ENCODE measurements at places on chromosomes 6 and 20.

DNA sequence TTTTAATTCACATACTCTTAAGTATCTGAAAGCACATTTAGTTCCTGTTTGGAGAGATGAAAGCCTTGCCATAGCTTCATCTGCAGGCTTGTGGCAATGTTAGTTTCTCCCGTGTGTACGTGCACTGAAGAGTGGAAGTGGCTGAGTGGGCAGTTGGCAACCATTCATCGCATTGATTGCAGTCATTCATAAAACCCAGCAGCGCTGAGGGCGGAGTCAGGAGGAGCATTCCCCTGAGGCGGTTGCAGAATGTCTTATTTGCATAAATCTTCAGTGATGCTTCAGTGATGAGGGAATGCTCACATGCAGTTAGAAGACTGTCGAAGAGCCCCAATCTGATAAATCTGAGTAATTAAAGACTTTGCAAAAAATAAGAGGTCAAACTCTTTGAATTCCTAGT, 79.1 kb downstream of the RIMS1 start:
- no peaks in the 10 kb centered on the region for H3K27me3 ChIP-seq
- no peaks in the 10 kb centered on the region for H3K36me3 ChIP-seq
- no peaks in the 10 kb centered on the region for H3K4me1 ChIP-seq
- no peak overlapping the region for H3K4me3 ChIP-seq

- no peaks in the 10 kb centered on the region for H3K36me3 ChIP-seq
- no peak overlapping the region for H3K27ac ChIP-seq
- H3K4me1 ChIP-seq = no peaks in the 10 kb centered on the region
- H3K27me3 ChIP-seq = no peaks in the 10 kb centered on the region
These were observed 565.1 kb upstream of the FLRT3 start for GRCh38 chr20:14902432-14903089.

DNA sequence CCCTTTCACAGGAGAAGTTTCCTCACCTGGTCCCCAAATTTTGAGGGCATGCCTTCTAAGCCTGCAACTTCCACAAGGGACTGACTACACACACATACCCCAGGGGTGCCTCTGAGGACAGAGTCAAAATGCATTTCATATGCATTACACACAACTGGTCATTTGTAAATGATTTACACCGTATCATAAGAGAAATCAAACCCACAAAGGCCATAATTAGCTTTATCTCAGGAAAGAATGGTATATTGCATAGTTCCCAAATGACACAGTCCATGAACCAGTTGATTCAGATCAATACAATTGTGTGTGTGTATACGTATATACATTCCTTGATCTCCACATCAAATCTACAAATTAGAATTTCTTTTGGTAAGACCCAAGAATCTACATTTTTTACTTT, 203.3 kb upstream of the PRDM1 start:
- no peaks in the 10 kb centered on the region for H3K4me1 ChIP-seq
- no peak for DNase-seq
- H3K36me3 ChIP-seq = no peaks in the 10 kb centered on the region
- no peak overlapping the region for H3K4me3 ChIP-seq
- H3K27me3 ChIP-seq = no peaks in the 10 kb centered on the region

- no peak for DNase-seq
- H3K36me3 ChIP-seq = no peaks in the 10 kb centered on the region
- H3K27ac ChIP-seq = no peak overlapping the region
- H3K27me3 ChIP-seq = no peaks in the 10 kb centered on the region
- H3K4me1 ChIP-seq = no peaks in the 10 kb centered on the region
These were observed 223.9 kb downstream of the ERMARD start for GRCh38 chr6:169975286-169975685.

GRCh38 chr20:50548396-50548795, 38.2 kb downstream of the PTPN1 start:
- H3K27ac ChIP-seq = no peak overlapping the region
- DNase-seq = no peak
- no peak overlapping the region for H3K4me3 ChIP-seq
- no peaks in the 10 kb centered on the region for H3K27me3 ChIP-seq
- H3K36me3 ChIP-seq = no peaks in the 10 kb centered on the region

- H3K27me3 ChIP-seq = no peaks in the 10 kb centered on the region
- H3K27ac ChIP-seq = no peak overlapping the region
- H3K36me3 ChIP-seq = no peaks in the 10 kb centered on the region
- DNase-seq = no peak
- H3K4me3 ChIP-seq = no peak overlapping the region
- H3K4me1 ChIP-seq = no peaks in the 10 kb centered on the region
These were observed 5.2 kb upstream of the ETV7 start for GRCh38 chr6:36392621-36393020.

- no peaks in the 10 kb centered on the region for H3K36me3 ChIP-seq
- H3K27ac ChIP-seq = no peak overlapping the region
- H3K4me1 ChIP-seq = no peaks in the 10 kb centered on the region
- no peaks in the 10 kb centered on the region for H3K27me3 ChIP-seq
These were observed 133.9 kb upstream of the BEND6 start for GRCh38 chr6:56821005-56821432.

- DNase-seq = no peak
- H3K36me3 ChIP-seq = no peaks in the 10 kb centered on the region
These were observed 43.7 kb upstream of the GABRR1 start for GRCh38 chr6:89260832-89261231.

- H3K4me3 ChIP-seq = no peak overlapping the region
- DNase-seq = no peak
- no peak overlapping the region for H3K27ac ChIP-seq
- no peaks in the 10 kb centered on the region for H3K4me1 ChIP-seq
- H3K27me3 ChIP-seq = no peaks in the 10 kb centered on the region
These were observed 155.5 kb upstream of the SIM1 start for GRCh38 chr6:100620085-100620840.

GRCh38 chr6:22954749-22955385, 385.5 kb downstream of the HDGFL1 start:
- H3K27ac ChIP-seq = no peak overlapping the region
- H3K27me3 ChIP-seq = no peaks in the 10 kb centered on the region
- H3K36me3 ChIP-seq = no peaks in the 10 kb centered on the region
- peak overlapping the region; percentile 60 for H3K4me3 ChIP-seq
- no peak for DNase-seq
- H3K4me1 ChIP-seq = peaks cover 3% of the 10 kb centered on the region

DNA sequence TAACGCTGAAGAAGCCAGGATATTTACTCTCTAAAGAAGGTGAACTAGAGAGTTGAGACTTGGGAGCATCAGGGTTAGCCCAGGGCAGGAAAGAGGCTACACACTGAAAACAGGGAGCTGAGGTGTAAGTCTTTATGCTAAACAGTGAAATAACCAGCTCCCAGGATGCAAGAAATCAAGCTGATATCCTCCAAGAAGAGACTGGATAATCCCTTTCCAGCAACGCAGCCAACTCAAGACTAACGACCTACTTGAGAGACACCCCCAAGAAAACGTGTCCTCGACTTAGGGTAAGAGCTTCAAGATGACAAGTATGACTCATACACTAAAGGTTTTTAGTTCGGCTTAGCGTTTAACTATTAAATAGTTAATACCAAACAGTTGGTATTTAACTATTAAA, 202.2 kb downstream of the TASP1 start:
- no peak overlapping the region for H3K27ac ChIP-seq
- H3K4me3 ChIP-seq = no peak overlapping the region
- no peaks in the 10 kb centered on the region for H3K4me1 ChIP-seq
- DNase-seq = no peak

- H3K27me3 ChIP-seq = no peaks in the 10 kb centered on the region
- H3K36me3 ChIP-seq = no peaks in the 10 kb centered on the region
- peaks cover 9% of the 10 kb centered on the region for H3K4me1 ChIP-seq
These were observed 52.3 kb downstream of the MBOAT1 start for GRCh38 chr6:20159781-20160540.

DNA sequence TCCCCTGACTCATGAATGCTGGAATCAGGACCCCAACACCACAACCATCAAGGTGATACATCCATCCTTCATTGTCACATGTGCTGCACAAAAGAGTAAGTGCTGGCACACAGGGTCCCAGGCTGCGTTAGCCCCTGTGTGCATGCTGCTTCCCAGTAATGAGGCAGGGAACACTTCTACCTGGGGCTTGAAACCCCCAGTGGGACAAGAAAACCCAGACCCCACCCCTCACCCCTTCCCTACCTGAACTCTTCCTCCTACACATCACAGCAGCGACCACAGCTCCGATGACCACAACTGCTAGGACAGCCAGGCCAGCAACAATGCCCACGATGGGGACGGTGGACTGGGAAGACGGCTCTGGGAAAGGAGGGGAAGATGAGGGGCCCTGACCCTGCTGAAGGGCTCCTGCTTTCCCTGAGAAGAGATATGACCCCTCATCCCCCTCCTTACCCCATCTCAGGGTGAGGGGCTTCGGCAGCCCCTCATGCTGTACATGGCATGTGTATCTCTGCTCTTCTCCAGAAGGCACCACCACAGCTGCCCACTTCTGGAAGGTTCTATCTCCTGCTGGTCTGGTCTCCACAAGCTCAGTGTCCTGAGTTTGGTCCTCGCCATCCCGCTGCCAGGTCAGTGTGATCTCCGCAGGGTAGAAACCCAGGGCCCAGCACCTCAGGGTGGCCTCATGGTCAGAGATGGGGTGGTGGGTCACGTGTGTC, 2.0 kb downstream of the HLA-B start:
- no peaks in the 10 kb centered on the region for H3K27me3 ChIP-seq
- no peak overlapping the region for H3K27ac ChIP-seq
- H3K36me3 ChIP-seq = no peaks in the 10 kb centered on the region
- H3K4me3 ChIP-seq = peak overlapping the region; percentile 91

DNA sequence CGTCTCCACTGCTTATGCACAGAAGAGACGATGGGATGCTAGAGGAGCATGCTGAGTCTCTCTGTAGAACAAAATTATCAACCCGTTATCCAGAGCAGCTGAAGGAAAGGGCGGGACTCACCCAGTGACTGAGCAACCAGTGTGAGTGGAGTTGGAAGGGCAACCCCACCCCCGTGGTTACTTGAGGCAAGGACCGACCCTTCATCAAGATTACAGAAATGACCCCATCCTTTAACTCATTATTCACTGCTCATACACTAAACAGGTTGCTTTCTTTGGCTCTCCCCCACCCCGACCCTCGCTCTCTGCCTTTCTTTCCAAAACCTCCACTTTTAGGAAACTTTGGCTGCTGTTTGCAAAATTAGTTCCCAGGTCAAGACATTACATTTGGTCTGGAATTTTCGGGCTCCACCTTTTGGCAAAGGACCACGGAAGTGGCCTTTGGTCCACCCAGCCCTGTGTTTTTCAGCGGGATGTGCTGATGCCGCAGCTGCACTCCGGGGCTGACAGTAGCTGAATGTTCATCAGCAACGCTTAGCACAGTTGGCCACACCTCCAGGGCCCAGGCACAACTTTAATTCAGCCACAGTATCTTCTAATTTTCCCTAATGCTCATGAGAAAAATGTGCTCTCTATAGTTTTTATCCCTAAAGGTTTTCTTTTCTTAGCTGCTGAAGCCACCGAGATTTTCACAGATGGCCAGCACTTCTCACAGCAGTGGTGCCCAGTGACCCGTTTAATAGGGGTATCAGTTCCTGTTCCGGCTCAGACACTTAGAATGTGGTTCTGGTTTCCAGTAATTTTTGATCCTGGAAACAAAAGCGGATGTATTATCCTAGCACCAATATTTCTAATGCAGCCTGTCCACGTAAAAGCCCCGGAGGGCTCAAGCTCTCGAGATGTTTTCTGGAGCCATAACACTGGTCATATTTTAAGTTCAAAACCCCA, 103.6 kb upstream of the NXT1 start:
- no peak for DNase-seq
- H3K27ac ChIP-seq = no peak overlapping the region
- no peaks in the 10 kb centered on the region for H3K27me3 ChIP-seq
- H3K4me1 ChIP-seq = peaks cover 5% of the 10 kb centered on the region
- H3K4me3 ChIP-seq = no peak overlapping the region

GRCh38 chr6:1044040-1044836, 267.7 kb upstream of the FOXQ1 start:
- H3K4me1 ChIP-seq = no peaks in the 10 kb centered on the region
- no peak overlapping the region for H3K27ac ChIP-seq
- no peaks in the 10 kb centered on the region for H3K36me3 ChIP-seq
- no peaks in the 10 kb centered on the region for H3K27me3 ChIP-seq
- no peak for DNase-seq
